ENCODE measurements at places on chromosomes 5 and 9.

DNA sequence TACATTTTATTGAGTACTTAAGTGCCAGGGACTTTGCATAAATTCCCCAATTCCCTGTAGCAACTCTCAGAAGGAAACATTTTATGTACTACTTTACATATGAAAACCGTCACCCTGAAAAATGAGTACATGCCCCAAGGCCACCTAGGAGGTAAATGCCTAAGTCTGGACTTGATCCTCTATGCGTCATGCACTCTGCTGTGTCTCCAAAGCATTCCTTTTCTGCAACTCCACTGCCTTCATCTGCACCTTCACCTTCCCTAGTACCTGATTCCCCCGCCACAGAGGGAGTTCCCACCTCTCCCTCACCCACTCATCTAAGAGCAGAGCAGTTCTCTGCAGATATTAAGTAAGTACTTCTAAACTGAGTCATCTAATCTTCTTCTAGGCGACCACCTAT is 75.2 kb upstream of the HRH2 start:
- DNase-seq, result no peak

GRCh38 chr5:16600946-16601345 is 15.9 kb downstream of the RETREG1 start:
- DNase-seq, result no peak

- DNase-seq, result no peak
These were observed 432 bp downstream of the STARD4 start for GRCh38 chr5:111511831-111512374.

- DNase-seq, result no peak
These were observed 133.2 kb downstream of the RGS3 start for GRCh38 chr9:113596616-113597320.

- DNase-seq, result no peak
These were observed 451.4 kb downstream of the CTNND2 start for GRCh38 chr5:11452852-11453251.

- no peak for DNase-seq
These were observed 40.2 kb upstream of the CYFIP2 start for GRCh38 chr5:157225469-157226422.

- peak; percentile 74 for DNase-seq
These were observed 100.3 kb upstream of the PANK3 start for GRCh38 chr5:168679515-168679920.

- no peak for DNase-seq
These were observed 120.5 kb upstream of the HMHB1 start for GRCh38 chr5:143691287-143691944.

DNA sequence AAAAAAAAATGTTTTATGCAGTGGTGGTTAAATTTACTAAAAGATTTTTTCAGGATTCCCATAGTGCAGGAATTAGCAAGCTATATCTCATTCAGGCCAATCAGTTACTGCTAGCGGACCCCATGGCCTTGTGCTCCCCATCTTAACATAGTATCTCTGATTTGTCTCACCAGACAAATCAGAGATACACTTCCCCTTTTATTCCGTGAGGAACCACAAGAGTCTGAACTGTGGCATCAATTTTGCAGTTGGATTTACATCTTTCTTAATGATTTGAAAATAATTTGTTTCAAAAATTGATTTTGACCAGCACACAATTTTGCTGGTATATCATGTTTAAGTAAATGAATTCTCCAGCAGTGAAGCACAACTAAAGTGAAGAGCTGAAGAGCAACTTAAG is 17.9 kb downstream of the ITGA1 start:
- DNase-seq, result no peak

DNA sequence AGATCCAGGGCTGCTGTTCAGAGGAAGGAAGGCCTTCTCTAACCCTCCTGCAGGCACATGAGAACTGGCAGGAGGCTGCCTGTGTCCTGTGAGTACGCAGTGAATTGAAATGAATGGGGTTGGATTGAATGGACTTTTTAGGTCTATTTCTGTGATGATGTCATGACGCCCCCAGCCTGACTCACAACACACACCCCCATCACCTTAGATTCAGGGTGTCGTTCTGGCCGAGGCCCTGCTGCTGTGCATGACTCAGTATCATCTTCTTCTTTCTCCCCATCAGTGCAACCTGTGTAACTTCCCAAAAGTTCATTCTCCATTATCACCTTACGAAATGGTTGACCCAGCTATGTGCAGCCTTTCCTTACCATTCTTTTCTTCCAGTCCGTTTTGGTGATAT is 5.4 kb downstream of the PCAT7 start:
- no peak for DNase-seq

DNA sequence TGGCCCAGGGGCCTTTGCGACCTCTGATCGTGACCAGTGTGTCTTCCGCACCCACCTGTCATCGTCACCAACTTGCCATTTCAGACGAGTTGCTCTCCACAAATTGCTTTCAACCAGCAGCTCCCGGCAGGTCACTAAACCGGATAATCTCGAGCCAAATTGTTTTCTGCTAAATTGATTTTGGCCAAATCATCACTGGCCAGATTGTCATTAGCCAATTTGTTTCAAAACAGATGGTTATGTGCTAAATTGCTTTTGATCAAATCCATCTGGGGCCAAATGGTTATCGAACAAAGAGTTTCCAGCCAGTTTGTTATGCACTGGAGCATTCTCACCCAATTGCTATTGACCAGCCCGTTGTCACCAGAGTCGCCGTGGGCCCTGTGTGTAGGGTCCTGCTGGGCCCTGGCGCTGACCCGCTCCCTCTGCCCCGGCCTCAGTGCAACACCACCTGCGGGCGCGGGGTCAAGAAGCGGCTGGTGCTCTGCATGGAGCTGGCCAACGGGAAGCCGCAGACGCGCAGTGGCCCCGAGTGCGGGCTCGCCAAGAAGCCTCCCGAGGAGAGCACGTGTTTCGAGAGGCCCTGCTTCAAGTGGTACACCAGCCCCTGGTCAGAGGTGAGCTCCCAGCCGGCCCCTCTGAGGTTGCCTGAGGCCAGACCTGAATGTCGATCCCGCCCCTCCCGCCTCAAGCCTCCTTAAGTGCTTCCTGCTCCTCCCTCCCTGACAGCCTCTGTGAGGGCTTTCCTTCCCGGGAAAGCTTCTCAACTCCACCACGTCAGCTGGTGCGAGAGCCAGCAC is 35.6 kb downstream of the ADAMTSL2 start:
- DNase-seq, result no peak

GRCh38 chr9:36023260-36024048 is 13.3 kb upstream of the RECK start:
- peak; percentile 69 for DNase-seq

- DNase-seq, result no peak
These were observed 1.7 kb downstream of the CRB2 start for GRCh38 chr9:123357743-123358059.

GRCh38 chr5:167207081-167207480 is 1084.4 kb upstream of the WWC1 start:
- no peak for DNase-seq

GRCh38 chr9:935348-935965 is 41.0 kb upstream of the DMRT3 start:
- DNase-seq, result no peak

DNA sequence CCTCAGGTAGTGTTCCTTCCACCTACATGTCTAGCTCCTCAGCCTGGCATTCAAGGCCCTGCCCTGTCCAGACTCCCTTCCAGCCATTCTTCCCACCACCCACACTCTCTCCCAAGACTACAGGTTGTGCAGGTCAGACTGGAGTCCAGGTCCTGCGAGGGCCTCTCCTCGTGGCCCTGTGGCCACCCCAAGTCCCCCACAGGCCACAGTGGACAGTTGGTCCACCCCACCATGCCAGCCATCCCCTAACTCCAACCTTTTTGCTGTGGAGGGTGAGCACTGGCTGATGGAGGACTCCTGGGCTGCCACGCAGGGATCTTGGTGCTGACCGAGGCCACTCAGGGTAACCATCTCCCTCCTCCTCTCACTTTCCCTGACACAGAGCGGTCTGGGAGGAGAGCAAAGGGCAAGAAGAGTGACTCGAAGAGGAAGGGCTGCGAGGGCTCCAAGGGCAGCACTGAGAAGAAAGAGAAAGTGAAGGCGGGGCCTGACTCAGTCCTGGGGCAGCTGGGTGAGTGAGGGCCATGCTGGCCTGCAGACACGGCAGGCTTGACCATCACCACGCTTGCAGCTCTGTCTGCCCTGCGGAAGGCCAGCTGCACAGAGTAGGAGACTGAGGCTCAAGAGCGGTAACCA is 51.0 kb downstream of the JADE2 start:
- no peak for DNase-seq

DNA sequence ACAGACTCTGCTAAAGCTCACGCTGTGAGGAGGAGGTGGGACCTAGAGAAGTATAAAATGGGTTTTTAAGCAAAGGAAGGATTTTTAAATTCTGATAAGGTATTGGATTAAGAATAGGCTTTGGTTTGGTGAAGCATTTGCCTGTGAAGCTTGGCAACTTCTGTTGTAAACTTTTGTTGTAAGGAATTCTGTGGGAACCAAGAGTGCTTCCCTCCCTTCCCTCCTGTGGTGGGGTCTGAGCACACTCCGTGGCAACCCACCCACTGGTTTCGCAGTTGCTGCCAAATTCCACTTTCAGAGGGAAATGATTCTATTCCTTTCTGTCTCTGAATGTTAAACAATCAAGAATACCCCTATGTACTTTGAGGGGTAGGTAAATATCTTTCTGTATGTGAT is 28.6 kb upstream of the GTF2H2C start:
- DNase-seq, result no peak

DNA sequence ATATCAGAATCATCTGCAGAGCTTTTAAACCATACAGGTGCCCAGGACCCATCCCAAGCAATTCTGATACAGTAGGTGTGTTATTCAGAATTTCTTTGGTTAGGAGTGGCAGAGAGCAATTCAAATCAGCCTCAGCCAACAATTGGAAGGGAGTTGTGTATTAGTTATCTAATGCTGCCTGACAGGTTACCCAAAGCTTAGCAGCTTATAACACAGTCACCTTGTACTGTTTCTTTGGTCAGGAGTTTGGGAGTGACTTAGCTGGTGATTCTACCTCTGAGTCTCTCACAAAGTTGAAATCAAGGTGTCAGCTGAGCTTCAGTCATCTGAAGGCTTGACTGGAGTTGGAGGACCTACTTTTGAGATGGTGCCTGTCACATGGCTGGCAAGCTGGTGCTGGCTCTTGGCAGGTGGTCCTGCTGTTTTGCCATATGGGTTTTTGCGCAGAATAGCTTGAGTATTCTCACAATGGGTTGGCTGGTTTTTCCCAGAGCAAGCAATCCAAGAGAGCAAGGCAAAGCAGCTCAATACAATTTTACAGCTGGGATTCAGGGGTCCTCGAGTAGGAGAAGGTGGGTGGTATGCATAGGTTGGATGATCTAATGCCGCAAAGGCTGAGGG is 18.7 kb upstream of the CARNMT1 start:
- DNase-seq, result no peak
